ENCODE measurements at places on chromosomes 7 and 10. TPM values are rescaled to one million over a fixed set of nuclear protein-coding genes. Genes with fewer than 3 reads are reported as not detected.

GRCh38 chr7:51209426-51209825, 107.2 kb downstream of the COBL start:
- no peaks in the 10 kb centered on the region for H3K27me3 ChIP-seq
- no peaks in the 10 kb centered on the region for H3K4me1 ChIP-seq
- H3K4me3 ChIP-seq, result no peak overlapping the region
- DNase-seq, result no peak
- no peak overlapping the region for H3K27ac ChIP-seq

RSPH10B gene
- not detected for polyA plus RNA-seq

IL6 gene
- 3.5 TPM for polyA plus RNA-seq

DNA sequence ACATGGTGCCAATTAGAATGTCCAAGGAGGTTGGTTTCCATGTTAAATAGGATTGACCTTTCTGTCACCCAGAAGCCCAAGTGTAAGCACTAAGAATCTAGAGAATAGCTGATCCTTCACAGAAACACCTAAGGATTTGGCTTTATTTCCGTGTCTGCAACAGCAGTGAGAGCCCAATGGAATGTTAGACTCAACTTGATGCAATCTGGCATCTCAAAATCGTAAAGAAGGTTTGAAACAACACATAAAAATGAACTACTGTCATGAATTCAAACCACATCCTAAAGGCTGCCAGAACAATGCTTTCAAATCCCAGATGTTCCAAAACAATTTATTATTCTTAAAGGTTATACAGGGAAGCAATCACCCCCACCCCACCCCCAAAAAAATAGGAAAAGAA, 18.6 kb downstream of the PPP1R3C start:
- no peaks in the 10 kb centered on the region for H3K4me1 ChIP-seq
- H3K36me3 ChIP-seq, result no peaks in the 10 kb centered on the region
- H3K4me3 ChIP-seq, result no peak overlapping the region

GRCh38 chr7:12722636-12723605, 35.5 kb downstream of the ARL4A start:
- no peak overlapping the region for H3K4me3 ChIP-seq
- H3K27me3 ChIP-seq, result no peaks in the 10 kb centered on the region
- no peaks in the 10 kb centered on the region for H3K36me3 ChIP-seq
- DNase-seq, result no peak

C1GALT1 gene
- polyA plus RNA-seq, result 47.7 TPM

GRCh38 chr10:116073001-116073400, 200.0 kb downstream of the GFRA1 start:
- H3K36me3 ChIP-seq, result no peaks in the 10 kb centered on the region
- H3K4me3 ChIP-seq, result no peak overlapping the region
- no peak for DNase-seq
- H3K4me1 ChIP-seq, result no peaks in the 10 kb centered on the region

All from CD14-positive monocyte (primary cell).